ENCODE measurements at places on chromosomes 7 and 10.

DNA sequence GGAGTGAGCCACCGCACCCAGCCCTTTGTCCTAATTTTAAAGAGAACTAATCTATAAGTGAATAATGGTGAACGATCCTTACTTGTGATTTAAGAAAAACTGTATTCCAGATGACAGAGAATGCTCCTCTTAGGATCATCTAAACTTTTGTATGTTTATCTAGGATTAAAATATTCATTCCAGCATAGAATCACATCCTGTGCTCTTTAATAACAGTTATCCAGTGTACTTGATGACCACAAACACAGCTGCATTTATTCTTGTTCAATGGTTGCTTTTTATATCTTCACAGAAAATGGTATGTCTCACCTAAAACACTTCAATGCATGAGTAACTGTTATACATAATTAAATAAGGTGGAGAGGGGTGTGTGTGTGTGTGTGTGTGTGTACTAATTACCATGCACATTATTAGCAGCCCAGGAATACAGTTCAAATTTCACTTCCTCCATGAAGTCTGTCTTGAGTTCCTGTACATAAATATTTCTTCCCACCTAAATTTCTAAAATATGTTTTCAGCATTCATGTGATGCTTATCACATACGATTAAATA lies 38.5 kb upstream of the SEMA3C start:
- no peak for DNase-seq

DNA sequence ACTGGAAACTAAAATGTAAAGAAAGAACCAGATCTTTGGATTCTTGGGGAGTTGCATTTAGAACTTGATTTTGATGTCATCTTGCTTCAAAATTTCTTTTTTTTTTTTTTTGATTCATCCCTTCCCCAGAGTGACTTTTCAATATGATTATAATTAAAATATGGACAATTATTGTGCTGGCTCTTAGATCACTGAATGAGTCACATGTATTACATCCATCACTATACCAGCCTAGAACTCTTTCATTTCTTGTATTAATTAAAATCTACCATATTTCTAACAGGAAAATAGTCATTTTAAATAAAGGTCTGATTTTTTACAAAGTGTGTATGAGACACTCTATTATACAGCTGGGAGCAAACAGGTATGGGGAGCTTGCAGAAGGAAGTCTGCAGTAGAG lies 269.5 kb upstream of the AKR1E2 start:
- no peak for DNase-seq

DNA sequence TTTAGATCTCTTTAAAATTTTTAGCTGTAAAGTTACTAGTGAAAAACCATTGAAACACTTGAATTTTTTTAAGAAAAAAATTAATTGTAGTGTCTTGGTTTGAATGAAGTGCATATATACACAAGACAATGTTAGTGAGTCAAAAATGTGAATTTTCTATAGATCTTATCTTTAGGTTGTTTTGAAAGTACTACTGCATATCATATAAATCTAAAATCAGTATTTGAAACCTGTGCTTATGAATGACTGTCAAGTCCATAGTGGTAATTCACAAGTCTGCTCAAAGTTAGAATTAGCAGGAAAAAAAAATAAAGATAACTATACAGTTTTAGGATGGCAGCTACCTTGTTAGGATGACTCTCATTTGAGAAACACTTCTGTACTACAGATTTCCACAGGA lies 25.0 kb downstream of the TES start:
- no peak for DNase-seq

DNA sequence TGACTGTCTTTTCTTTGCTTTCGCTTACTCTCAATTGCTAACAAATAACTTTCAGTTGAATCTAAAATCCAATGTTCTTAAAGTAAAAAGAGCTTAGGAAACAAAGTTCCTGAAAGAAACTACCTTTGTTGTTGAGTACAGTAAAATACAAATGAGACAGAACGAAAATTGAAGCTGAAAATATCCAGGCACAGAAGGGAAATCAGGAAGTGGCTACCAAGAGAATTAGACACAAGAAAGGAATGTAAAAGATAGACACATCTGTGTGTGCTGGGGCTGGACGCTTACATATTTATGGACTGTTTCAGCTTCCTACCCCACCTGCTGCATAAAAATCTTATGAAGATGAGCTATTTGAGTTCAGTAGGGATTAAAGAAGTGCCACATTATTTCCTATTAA lies 161.7 kb upstream of the PLXDC2 start:
- DNase-seq: no peak

DNA sequence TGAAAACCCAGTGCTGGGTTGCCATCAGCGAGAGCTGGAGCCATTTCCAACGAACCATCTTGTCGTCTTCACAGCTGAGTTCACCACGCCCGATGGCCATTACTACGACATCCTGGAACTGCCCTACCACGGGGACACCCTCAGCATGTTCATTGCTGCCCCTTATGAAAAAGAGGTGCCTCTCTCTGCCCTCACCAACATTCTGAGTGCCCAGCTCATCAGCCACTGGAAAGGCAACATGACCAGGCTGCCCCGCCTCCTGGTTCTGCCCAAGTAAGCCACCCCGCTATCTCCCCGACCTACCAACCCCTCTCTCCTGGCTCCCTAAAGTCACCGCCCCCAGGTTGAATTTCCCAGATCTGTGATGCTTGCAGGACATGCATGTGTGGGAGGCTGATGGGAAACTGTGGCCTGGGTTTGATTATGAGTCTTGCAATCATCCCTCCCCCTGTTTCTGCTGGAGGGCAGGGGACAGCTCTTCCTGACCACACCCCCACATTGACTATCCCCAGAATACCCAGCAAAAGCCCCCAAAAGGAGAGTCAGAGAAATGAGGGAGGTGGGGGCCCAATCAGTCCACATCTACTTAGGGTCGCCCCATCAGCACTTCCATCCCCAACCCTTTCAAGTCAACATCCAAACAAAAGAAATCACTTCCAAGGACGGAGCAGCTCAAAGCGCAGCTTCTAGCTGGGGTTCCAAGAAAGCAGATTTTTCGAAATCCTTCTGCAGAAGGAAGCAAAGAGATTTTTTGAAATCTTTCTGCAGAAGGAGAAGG lies 6.9 kb downstream of the SERPINE1 start:
- no peak for DNase-seq

DNA sequence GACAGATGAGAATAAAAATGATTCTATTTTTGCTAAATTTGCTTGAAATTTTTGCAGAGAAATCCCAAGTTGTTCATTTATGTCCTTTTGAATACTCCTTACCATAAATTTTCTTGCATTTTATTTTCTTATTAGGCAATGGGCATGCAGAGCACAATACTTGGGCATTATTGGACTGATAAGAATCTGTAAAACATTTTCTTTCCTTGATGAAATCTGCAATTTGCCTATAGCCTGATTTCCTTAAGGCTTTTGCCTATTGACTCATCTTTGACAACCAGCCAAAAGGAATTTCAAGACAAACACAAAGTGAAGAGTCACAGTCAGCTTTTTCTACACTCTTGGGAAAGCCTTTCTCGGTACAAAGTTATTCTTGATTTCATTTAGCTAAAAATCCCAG lies 30.5 kb upstream of the GNAT3 start:
- no peak for DNase-seq

DNA sequence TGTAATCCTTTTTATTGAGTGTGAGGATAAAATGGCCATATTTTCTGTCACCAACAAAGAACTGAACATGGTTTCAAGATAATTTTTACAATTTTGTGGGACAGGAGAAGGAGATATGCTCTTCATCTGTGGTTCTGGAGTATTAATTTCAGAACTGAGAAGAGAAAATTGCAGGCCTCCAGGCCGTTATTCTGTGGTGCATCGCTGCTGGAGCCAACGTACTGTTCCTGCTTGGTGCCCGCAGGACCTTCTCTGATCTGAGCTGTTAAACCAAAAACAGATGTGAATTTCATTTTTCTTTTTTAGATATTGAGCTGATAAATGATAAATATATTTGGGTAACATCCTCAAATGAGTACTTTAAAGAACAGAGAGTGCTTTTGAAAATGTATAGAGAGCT lies 63.9 kb downstream of the IKZF1 start:
- DNase-seq: no peak

GRCh38 chr7:20233362-20233761 lies 16.2 kb upstream of the MACC1 start:
- no peak for DNase-seq

DNA sequence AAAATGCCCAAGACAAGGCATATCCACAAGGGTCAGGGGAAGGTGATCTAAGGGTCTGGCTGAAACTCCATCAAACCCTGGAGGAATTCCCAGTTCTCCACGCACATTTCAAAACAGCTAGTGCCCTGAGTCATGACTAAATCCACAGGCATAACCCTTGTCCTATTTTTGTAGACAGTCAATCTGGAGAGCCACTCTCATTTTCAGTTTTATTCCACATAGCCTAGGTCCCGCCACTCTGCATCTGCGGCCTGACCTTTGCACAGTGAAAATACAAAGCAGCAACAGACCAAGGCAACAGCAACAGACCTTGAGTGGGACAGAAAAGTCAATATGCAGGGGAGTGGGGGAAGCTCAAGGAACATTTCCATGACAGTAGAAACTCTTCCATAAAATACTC lies 201.4 kb upstream of the NPVF start:
- no peak for DNase-seq

GRCh38 chr7:91463330-91463729 lies 199.1 kb downstream of the FZD1 start:
- no peak for DNase-seq

DNA sequence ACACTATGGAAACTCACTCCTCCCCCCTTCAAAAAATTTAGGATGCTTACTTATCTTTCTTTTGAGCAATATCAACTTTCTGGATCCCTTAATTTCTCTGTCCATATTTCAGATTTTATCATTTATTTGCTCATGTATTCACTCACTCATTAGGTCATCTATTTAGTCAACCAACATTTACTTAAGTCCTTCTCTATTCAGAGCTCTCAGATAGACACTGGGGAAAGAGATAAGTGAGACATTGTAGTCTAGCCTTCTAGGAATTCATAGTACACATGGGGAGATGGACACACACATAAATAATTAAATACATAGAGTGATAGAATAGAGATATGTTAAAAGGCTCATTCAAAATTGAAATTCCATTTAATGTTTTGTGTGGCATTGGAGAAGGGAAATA lies 9.2 kb downstream of the CPN1 start:
- no peak for DNase-seq

DNA sequence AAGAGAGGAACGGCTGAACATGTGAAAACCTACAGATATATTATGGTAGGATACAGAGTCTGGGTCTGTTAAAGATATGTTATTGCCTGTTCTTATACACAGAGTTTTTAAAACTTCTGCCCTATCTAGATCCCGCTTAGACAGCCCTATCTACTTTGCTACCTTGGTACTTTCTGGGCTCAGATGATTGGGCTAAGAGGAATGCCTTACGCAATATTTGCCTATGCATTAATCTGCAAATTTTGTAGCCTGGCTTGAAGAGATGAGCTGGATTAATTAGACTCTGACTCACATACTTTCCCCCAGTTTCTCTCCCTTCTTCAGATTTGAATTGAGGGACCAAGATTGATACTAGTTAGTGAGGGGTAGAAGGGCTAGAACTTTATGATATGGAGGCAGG lies 33.6 kb upstream of the A1CF start:
- no peak for DNase-seq

- DNase-seq: no peak
Observed at GRCh38 chr7:130838738-130839137, 104.7 kb upstream of the KLF14 start.
